ENCODE measurements at places on chromosomes 12 and 14.

DNA sequence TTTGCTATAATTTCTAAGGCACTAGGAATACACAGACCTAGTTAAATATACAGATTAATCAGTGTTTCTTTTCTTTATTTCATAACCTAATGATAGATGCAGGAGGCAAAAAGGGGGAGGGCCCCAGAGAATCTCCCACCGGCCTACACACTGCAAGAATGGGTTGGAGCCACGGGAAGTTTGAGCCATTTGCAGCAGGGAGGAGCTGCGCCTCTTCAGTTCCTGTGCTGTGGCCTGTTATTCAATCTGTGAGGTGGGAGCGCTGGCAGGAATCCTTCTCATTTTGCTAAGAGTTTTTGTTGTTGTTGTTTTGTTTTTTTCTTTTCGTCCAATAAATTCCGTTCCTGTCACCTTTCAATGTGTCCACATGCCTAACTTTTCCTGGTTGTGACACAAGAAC lies 251.3 kb upstream of the RPL10L start:
- no peak for DNase-seq

- DNase-seq: peak; percentile 66
Measured at GRCh38 chr12:7935590-7936581, at the start of gene SLC2A3. TSS of gene SLC2A3 (minus strand) at chr12:7936187. CDS start at chr12:7936034, 153 bp downstream.

DNA sequence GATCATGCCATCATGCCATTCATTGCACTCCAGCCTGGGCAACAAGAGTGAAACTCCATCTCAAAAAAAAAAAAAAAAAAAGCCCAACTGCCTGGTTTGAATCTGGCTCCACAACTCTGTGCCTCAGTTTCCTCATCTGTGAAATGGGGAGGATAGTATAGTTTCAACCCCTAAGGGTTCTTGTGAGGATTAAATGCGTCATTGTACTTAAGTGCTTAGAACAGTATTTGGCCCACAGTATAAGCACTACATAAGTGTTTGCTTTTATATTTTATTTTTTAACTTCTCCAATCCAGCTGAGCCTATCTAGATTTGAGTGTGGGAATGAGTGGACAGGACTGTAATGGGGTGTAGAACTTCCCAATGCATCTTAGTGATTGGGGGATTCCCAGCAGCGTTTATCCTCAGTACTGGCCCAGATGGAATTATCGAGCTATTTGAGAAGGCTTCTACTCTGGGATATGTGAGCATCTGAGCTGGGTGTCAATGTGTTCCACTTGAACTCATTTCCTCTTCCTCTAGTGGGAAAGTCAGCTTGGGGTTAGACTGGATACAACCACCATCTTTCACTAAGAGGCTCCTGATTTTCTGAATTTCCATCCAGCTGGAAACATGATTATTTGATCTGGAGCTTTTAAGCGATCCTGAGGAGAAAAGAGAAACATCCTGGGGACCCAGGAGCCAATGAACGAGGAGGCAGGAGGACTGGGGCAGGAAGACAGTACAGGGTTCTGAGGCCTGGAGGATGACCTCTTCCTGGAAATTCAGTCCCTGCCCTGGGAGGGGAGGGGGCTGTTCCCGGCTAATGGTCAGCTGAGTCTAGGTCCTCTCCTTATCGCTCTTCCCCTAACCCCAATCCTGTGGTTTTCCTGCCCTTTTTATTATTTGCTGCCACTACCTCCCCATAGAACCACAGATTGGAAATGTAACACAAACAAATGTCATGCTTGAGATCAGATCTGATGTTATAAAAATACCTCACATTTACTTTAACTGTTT lies 9.3 kb upstream of the ESPL1 start:
- no peak for DNase-seq

DNA sequence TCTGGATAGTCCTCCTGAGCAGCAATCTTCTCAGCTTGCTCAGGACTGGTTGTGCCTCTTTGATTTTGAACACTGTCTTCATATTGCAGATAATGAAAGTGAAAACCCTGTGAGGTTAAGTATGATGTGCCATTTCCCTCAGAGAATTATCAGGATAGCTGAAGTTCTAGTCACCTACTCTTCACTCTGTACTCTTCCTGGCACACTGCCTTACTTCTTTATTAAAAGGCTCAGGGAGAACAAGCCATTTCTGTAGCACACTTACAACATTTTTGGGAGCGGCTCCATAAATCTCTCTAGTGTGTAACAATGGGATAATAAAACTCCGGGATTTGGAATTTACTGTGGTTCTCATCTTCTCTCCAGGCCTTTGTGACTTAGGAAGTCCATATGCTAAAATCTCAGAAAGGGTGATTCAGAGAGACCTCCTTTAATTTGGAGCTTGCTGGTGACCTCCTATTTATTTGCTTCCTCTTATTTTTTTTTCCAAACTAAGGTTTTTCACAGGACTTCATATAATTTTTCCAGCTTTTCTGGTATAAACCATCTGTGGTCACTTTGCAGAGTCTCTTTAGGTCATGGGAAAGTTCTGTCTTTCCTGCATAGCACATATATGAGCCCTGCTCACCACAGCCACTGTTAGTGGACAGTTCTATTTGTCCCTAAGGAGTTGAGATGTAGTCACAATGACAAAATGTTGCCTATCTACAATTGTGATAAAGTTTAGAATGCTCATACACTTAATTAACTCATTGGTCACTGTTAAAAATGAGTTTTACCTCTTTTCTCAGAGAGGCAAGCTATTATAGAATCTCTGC lies 53.5 kb upstream of the LDHB start:
- no peak for DNase-seq

- no peak for DNase-seq
Measured at GRCh38 chr12:127008755-127009403, 1258.1 kb upstream of the TMEM132C start.

DNA sequence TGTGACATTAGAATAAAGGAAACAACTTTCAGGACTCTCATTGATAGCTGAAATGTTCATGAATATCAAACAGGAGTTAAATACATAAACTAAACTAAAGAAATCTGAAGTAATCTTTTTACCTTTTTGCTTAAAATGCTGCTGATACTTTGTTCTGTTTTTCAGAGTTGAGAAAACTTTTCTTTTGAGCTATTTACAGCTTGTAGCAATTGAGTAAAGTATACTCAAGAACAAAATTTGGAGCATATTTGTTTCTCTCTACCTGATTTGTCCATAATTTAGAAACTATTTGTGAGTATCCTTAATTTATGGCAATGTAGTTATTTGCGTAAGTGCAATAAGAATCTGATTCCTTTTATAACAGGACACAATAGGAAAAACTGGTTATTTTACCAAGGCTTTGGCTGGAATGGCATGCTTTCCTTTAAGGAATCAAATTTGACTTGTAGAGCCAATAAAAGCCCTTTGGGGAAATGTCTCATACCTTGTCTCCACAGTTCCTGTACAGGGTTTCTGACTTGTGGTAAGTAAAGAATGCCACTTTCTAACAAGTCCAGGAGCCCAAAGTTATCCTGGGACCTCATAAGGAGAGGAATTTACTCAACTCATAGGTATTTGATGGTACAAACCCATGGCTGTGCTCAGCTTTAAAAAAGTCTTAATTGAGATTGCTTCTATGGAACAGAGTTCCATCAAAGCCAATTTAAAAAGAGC lies 195.7 kb downstream of the TMEM117 start:
- no peak for DNase-seq

GRCh38 chr12:54394281-54394719 lies 9.8 kb upstream of the ZNF385A start:
- DNase-seq: peak; percentile 36

- DNase-seq: no peak
Measured at GRCh38 chr12:38291160-38291559, 25.4 kb upstream of the ALG10B start.

DNA sequence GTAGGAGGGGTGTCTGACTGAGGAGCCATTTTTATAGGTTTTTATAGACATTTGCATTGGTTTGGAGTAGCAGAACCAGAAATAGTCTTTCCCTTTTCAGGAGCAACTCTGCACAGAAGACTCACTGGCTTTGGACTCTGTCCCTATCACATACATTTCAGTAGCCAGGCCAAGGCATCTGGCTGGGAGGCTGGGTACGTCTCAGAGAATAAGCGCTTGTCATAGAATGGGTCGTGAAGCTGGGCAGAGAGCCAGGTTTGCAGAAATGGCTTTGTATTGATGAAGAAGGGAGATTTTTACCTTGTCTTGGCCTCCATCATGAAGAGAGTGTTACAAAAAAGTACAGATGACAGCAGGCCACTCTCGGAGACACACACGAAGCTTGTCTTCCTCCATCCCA lies 98.6 kb downstream of the CACNA1C start:
- no peak for DNase-seq

DNA sequence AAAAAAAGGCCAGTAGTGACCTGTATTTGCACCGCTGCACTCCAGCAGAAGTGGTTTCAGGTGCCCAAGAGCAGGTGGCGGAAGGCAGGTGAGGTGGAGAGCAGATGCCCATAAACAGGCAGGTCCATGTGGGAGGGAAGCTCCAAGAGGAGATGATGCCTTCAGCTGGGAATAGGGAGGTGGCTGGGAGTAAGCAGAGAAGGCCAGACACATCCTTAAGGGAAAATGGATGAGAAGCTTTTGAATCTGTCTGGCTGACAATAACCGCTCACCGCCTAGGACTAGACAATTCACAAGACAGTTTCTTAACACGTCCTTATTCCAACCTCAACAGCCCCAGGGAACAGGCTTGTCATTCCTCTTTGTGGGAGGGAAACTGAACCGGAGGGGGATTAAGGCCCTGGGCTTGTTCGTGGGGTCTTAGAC lies 43.9 kb upstream of the PLEKHG6 start:
- DNase-seq: no peak

DNA sequence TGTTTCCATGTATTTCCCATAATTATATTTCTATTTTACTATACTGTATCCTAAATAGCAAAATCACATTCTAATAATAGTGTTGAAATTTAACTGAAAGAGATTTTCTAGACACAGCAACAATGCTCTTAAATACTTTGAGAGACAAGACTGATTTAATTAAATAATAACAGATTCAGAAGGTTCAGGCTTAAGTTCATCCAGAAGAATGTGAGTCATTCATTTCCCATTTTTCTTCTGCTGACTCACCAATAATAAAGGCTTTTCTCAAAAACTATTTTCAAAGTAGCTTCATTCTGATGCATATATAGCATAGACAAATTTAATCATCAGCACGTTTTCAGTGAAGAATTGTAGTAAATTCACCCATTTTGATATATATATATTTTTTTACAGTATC lies 481.4 kb downstream of the MDGA2 start:
- no peak for DNase-seq

DNA sequence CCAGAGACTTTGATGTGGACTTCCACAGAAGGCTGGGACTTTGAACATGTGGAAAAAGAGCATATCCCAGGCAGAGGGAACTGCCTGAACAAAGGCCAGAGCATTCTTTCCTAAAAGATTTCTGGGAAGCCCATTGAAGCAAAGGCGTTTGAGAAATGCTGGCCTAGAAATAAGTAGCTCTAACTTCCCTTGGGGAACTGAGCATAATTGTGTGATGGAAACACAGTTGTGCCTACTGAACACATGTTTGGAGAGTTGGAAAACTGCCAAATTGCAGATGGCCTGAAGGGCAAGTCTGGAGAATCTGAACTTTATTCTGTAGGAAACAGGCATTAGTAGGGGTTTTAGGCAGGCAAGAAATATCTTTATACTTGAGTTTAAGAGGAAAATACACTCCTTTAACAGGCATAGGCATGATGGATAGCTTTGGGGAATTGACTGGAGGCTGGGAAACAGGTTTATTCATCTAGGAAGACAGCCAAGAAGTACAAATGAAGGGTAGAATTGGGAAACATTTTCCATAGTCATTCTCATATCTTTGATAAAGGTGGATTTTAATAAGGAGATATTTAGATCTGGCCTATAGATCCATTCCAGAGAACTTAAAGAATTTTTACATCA lies 134.1 kb downstream of the TPH2 start:
- no peak for DNase-seq

- no peak for DNase-seq
Measured at GRCh38 chr12:115114140-115114539, 430.2 kb upstream of the TBX3 start.

GRCh38 chr14:69137843-69138535 lies 14.9 kb downstream of the DCAF5 start:
- DNase-seq: no peak

GRCh38 chr14:106235356-106236159 lies 709.2 kb downstream of the TMEM121 start:
- no peak for DNase-seq

- DNase-seq: no peak
Measured at GRCh38 chr14:22419620-22420019, 169.4 kb downstream of the DAD1 start.

GRCh38 chr12:93468008-93468371 lies 676 bp downstream of the MRPL42 start:
- no peak for DNase-seq

GRCh38 chr14:75224561-75224960 lies 48.1 kb upstream of the TMED10 start:
- DNase-seq: no peak

All from T-helper 9 cell (primary cell).